ENCODE measurements at places on chromosomes 7 and 10. TPM values are rescaled to one million over a fixed set of nuclear protein-coding genes. Genes with fewer than 3 reads are reported as not detected.
A peak's percentile ranks its signal among the peaks of the same experiment; 100 is the strongest.

- ATAC-seq = no peak
These were observed 44.1 kb upstream of the CNPY1 start for GRCh38 chr7:155590215-155591018.

- ATAC-seq = no peak
These were observed 30.2 kb downstream of the CHN2 start for GRCh38 chr7:29224726-29225125.

GRCh38 chr10:79246606-79247275 lies 100.5 kb upstream of the PPIF start:
- peak; percentile 58 for ATAC-seq

DNA sequence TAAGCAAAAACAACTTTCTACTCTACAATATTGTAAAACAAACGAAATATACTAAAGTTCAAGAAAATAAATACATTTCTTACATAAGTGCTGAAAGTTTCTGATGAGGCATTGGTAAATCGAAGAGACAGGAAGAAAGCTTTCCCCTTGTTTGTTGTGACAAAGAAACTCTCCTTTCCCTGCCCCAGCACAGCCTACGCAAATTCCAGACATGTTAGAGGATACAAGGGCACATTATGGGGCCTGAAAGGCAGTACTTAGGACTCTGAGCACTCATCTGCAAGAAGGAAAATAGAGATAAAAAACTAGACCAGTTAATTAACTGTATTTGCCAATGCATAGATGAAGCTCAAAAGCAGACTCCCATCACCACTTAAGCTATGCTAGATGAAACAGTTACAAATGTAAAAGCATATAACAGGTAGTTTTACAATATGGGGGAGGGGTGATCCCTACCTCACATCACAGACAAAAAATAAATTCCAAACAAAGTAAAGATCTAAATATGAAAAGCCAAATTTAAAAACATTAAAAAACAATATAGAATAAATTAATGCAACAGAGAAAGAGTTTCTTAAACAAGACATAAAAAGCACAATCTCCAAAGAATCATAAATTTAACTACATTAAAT lies 21.8 kb downstream of the ARHGAP19 start:
- ATAC-seq = no peak

GRCh38 chr10:34116220-34116641 lies 698.9 kb downstream of the PARD3 start:
- no peak for ATAC-seq

DNA sequence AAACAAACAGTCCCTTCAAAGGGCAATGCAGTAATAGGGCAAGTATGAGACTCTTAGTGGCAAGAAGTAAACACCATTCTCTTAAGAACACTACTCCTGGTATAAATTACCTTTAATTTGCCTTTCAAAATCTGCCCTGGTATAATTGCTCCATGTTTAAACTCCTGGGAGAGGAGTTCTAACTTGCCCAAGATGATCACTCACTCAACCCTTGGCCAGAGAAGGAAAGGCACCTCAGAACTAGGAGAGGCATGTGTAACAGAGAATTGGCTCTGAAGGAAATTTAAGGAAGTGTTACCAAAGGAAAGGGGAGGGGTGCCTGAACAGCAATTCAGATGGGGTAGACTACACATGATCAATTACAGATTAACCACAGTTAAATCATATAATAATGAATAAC lies 1173.6 kb upstream of the SORCS1 start:
- ATAC-seq = no peak

DNA sequence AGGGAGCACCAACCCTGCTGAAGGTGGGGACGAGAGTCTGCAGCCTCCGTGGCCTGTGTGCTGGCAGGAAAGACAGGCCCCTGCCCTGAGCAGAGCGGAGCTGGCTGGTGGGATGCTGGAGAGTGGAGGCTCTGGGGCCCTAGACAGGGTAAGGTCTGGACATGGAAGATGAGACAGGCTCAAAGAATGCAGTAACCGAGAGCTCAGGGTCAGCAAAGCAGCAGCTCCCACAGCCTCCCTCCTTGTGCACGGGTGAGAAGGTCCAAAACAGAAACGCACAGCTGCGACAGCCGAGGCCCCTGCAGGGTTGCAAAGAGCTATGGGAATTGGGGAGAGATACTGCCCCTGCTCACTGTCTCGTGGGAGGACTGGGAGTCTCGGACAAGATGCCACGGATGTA lies 80.5 kb downstream of the TNS3 start:
- ATAC-seq = no peak

DNA sequence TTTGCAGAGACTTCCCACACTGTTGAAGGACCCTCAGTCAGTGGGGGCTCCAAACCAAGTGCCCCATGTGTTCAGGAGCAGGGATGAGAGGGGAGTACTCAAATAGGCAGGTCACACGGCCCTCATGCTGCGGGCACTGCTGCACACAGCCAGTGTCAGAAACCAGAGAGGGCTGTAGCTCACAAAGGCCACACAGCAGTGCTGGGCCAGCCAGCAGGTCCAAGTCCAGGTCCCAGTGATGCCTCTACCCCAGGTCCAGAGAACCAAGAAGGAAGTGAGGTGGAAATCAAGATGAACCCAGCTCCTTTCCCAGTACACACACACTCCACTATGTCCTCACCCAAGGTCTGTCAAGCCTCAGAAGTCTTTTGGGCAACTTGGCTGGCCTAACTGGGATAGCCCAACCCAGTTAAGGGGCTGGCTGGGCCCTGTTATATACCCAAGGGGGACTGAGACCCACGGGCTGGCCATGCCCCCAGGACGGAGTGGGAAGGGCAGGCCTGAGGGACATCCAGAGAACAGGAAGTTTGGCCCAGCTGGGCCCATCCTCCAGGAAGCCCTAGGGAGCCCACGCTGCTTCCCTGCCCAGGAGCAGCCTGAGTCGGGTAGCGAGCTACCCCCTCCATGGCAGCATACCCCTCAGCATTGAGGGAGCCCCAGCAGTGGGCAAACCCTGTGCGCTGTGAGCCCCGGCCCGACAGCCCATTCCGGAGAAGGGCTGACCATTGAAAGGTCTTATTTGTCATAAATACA lies 24.3 kb downstream of the GRID1 start:
- no peak for ATAC-seq

- ATAC-seq = no peak
These were observed 194.4 kb downstream of the TNS3 start for GRCh38 chr7:47387506-47387905.

Gene TAS2R4
- 0.15 TPM for total RNA-seq

Gene KCP
- not detected for total RNA-seq

Gene TLL2
- total RNA-seq = not detected

Gene HMX2
- total RNA-seq = not detected

Gene CDNF
- 2.3 TPM for total RNA-seq

All from gastroesophageal sphincter (tissue), 4 donors.